Eye (tissue), 1 donor: ENCODE measurements at places on chromosomes 7 and 10.

- DNase-seq: no peak
Observed at GRCh38 chr7:132930881-132931280, 151.0 kb downstream of the CHCHD3 start.

DNA sequence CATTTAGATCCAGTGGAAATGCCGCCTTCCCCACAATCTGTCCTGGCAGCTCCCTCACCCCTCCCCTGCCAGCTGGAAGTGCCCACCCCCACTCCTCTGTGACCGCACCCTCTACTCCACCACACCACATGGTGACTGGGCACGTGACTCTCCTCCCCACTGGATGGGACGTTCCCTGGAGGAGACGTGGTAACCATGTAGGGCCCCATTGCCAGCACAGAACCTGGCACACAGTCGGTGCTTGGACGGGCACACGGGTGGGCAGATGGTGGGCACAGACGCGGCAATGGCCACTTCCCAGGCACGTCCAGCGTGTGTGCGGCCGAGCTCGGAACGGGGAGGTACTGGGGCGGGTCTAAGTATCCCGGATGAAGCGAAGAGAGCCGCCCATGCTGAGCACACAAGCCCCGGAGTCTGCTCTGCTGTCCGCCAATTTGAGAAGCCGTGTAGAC lies 245.6 kb downstream of the MAD1L1 start:
- no peak for DNase-seq

- DNase-seq: no peak
Observed at GRCh38 chr7:55567571-55567970, 4.7 kb downstream of the VOPP1 start.

DNA sequence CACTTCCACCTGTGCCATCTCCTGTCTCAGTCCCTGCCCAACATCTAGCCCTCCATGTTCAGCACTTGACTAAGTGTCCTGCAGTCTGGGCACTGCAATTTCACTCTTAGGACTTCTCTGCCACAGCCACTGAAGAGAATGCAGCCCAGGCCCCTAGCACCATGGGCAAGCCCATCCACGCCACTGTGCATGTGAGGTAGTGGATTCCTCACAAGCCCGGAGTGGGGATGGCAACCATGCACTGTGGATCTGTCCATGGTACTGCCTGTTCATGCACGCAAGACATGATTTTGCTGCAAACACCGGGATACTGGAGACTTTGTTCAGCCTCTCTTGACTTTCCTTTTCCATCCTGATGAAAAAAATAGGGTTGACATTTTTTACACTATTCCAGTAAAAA lies 12.3 kb downstream of the DDC start:
- DNase-seq: peak; percentile 73

DNA sequence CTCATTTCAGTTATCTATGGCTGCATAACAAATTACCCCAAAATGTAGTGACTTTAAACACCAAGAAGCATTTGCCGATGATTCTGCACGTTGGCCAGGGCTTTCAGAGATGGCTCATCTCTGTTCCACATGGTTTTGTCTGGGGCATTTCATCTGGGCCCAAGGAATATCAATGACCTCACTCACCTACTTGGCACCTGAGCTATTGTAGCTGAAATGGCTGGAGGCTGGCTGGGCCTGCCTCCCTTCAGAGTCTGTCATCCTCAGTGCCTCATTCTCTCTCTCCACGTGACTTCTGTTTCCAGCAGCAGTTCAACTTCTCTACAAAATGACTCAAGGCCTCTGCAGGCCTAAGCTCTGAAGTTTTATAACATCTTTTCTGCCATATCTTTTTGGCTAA lies 119.4 kb upstream of the PRR15 start:
- DNase-seq: no peak

GRCh38 chr7:113799896-113800295 lies 118.9 kb downstream of the PPP1R3A start:
- DNase-seq: no peak

- DNase-seq: no peak
Observed at GRCh38 chr7:134737566-134738345, 41.7 kb upstream of the CALD1 start.

- DNase-seq: no peak
Observed at GRCh38 chr7:51261117-51261835, 55.3 kb downstream of the COBL start.

- no peak for DNase-seq
Observed at GRCh38 chr7:149375234-149376008, 85.4 kb downstream of the ZNF777 start.

- no peak for DNase-seq
Observed at GRCh38 chr10:397321-398068, 262.2 kb downstream of the ZMYND11 start.

GRCh38 chr10:38007551-38007950 lies 2.9 kb upstream of the ZNF33A start:
- DNase-seq: no peak
